ENCODE measurements at places on chromosomes 6 and 20. TPM values are rescaled to one million over a fixed set of nuclear protein-coding genes. Genes with fewer than 3 reads are reported as not detected.

DNA sequence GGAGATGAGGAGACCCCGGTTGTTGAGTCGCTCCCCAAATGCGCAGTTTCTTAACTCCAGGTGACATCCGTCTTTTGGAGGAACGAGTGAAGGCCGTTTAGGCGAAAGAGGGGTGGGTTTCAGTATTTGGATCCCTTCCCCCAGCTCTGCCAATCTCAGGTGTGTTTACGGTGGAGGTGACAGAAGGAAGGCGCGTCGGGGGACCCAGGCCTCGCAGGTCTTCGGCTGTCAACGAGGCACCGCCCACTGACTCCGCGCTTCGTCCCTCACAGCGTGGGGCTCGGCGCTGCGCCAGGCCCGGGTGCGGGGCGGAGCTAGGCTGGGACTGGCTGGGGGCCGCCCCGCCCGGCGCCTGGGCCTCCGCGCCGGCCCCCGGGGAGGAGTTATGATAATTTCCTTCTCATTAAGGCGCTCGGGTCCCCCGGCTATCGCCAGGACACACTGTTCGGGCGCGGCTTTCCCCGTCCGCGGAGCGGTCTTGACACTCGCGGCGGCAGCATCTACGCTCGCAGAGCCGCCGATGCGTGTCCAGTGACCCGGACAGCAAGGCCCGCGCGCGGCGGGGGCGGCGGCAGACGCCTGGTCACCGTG lies at the start of gene TFAP2C:
TSS of gene TFAP2C (plus strand) at position 434 of the 591 bp plus-strand sequence. CDS start 239 bp downstream, outside the sequence.
- DNase-seq: peak; percentile 64

GRCh38 chr6:22392711-22393110 lies 95.9 kb upstream of the PRL start:
- no peak for DNase-seq

The PSORS1C2 gene
- not detected for polyA plus RNA-seq

GRCh38 chr6:41288754-41289129 lies 2.3 kb upstream of the TREM1 start:
- DNase-seq: no peak

- no peak for DNase-seq
Measured at GRCh38 chr6:3571250-3571681, 114.4 kb upstream of the SLC22A23 start.

GRCh38 chr20:5550733-5551529 lies 199.3 kb upstream of the SHLD1 start:
- DNase-seq: no peak

The C2 gene
- polyA plus RNA-seq: 0.77 TPM
